PC-9 (cell line): ENCODE measurements at places on chromosomes 12 and 14. TPM values are rescaled to one million over a fixed set of nuclear protein-coding genes. Genes with fewer than 3 reads are reported as not detected.

RAB15 gene
- total RNA-seq = 52.9 and 74.9 TPM in 2 replicates

LPAR5 gene
- total RNA-seq = 14.2 and 14.8 TPM in 2 replicates

- 0 out of 2 replicates have a peak, but pooled peaks cover 5% of the 10 kb centered on the region for H3K36me3 ChIP-seq
- H3K4me3 ChIP-seq = no peak overlapping the region
- no peaks in the 10 kb centered on the region for H3K4me1 ChIP-seq
- no peaks in the 10 kb centered on the region for H3K27me3 ChIP-seq
- H3K27ac ChIP-seq = no peak overlapping the region
- DNase-seq = no peak
Measured at GRCh38 chr12:123465084-123465483, 7.1 kb downstream of the SNRNP35 start.

- H3K4me3 ChIP-seq = no peak overlapping the region
- H3K4me1 ChIP-seq = no peaks in the 10 kb centered on the region
- H3K27ac ChIP-seq = no peak overlapping the region
- DNase-seq = no peak
Measured at GRCh38 chr12:131380220-131380964, 330.5 kb upstream of the SFSWAP start.

DNA sequence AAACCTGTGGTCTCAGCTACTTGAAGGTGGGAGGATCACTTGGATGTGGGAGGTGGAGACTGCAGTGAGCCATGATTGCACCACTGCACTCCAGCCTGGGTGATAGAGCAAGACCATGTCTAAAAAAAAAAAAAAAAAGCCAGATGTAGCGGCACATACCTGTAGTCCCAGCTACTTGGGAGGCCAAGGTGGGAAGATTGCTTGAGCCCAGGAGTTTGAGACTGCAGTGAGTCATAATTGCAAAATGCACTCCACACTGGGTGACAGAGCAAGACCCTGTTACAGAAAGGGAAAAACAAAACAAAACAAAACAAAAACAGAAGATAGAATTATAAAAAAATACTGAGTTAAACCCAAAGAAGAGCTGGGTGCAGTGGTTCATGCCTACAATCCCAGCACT lies 29.1 kb upstream of the APOF start:
- no peaks in the 10 kb centered on the region for H3K27me3 ChIP-seq
- no peak overlapping the region for H3K4me3 ChIP-seq
- DNase-seq = no peak

DNA sequence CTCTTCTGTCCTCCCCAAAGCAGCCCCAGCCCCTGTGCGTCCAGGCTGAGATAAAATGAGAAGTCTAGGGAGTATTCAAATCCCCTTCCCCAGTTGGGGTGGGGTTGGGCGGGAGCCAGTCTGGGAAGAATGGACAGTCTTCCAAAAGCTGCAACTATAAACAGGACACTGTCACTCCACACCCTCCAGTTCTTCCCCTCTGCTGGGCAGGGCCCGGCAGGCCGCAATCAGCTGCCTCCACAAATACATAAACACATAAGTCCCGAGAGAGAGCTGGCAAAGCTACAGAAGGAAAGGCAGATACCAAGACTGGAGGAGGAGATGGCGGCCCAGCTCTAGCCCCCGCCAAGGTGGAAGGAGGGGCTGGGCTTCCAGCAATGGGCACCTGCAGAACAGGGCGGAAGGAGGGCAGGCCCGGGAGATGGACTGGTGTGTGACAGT lies 12.7 kb downstream of the LTBP2 start:
- no peaks in the 10 kb centered on the region for H3K4me1 ChIP-seq
- H3K27ac ChIP-seq = no peak overlapping the region
- peaks cover 5% of the 10 kb centered on the region for H3K36me3 ChIP-seq
- H3K27me3 ChIP-seq = no peaks in the 10 kb centered on the region
- no peak overlapping the region for H3K4me3 ChIP-seq
- no peak for DNase-seq

- no peak overlapping the region for H3K4me3 ChIP-seq
- DNase-seq = no peak
- no peaks in the 10 kb centered on the region for H3K36me3 ChIP-seq
- no peak overlapping the region for H3K27ac ChIP-seq
- H3K4me1 ChIP-seq = no peaks in the 10 kb centered on the region
- H3K27me3 ChIP-seq = peaks cover 76% of the 10 kb centered on the region
Measured at GRCh38 chr12:4217091-4217490, 56.5 kb upstream of the CCND2 start.

GRCh38 chr14:94887591-94887990 lies 117.7 kb upstream of the GSC start:
- DNase-seq = no peak
- no peaks in the 10 kb centered on the region for H3K36me3 ChIP-seq
- peaks cover 59% of the 10 kb centered on the region for H3K27me3 ChIP-seq
- no peak overlapping the region for H3K27ac ChIP-seq

DNA sequence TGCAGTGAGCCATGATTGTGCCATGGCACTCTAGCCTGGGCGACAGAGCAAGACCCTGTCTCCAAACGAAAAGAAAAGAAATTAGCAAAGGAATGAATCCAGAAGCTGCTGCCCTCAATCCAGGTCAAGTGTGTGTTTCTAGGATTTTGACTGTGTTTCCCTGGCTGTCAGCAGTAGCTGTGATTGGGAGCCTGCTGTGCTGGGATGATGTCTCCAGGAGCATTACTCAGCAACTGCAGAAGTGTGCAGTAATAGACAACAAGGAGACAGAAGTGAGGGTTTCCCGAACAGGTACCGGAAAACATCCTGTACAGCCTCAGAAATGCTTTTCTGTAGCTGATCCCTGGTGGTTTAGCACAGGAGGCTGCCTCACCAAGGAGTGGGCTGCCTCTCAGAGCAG lies 492.5 kb downstream of the FUT8 start:
- H3K4me1 ChIP-seq = no peaks in the 10 kb centered on the region
- H3K36me3 ChIP-seq = no peaks in the 10 kb centered on the region

DNA sequence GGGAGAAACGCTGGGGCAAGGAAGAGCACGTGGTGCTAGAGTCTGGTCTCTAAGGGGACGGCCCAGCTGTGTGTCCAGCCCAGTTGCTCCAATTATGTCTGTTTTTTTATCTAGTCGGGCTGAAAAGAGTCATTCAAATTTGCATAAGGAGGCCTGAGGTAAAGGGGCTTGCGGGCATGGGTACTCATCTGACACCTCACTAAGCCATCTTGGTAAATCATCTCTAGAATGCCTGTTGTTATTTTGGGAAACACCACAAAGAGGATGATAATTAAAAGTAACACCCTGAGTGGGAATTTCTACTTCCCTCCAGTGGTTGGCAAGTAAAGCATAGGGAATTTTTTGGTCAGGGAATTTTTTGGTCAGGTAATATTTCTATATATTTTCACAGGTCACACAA lies 196.1 kb upstream of the ALG10B start:
- H3K27ac ChIP-seq = no peak overlapping the region
- H3K4me3 ChIP-seq = no peak overlapping the region
- H3K27me3 ChIP-seq = no peaks in the 10 kb centered on the region

GRCh38 chr12:389142-390096 lies at the start of gene KDM5A:
Gene KDM5A, minus strand, starts transcription at chr12:389320. Its CDS starts 229 bp downstream, at chr12:389091.
- DNase-seq = peak; percentile 91
- H3K4me3 ChIP-seq = peak within 1 kb of the TSS; percentile 88
- peaks cover 25% of the 10 kb centered on the region for H3K4me1 ChIP-seq
- H3K27me3 ChIP-seq = no peaks in the 10 kb centered on the region
- H3K27ac ChIP-seq = peak within 1 kb of the TSS; percentile 84
